Midbrain (tissue), 1 donor: ENCODE measurements at places on chromosomes 16 and 17.

DNA sequence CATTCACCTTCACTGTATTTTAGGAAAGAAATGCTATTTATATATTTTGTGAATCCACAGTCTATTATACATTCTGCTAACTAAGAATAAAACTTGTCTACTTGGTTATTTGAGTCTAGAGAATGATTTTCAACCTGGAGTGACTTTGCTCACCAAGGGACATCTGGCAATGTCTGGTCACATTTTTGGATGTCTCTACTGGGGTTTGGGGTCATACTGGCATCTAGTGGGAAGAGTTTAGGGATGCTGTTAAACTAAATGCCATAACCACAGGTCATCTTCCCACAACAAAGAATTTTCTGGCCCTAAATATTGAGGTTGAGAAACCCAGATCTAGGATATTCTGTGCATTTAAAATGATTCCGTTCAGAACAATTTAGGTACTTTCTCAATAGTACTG is 26.0 kb downstream of the KCNJ16 start:
- no peak for DNase-seq

DNA sequence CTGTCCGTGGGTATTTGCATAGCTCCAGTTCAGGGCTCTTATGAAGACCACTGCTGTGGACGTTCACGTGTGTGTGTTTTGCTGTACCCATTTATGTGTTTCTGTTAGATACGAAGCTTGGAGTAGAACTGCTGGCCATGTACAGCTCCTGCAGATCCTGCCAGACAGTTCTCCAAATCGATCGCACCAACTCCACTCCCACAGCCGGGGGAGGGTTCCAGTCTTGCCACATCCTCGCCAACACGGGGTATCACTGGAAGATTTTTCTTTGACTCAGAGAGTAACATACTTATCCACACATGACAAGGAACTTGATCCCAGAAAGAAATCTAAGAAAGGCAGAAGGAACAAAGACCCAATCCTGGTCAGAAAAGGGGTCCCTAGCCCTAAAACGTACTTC is 37.4 kb downstream of the TMEM186 start:
- no peak for DNase-seq

GRCh38 chr17:82219083-82219482 is 6.4 kb upstream of the CCDC57 start:
- DNase-seq = no peak

DNA sequence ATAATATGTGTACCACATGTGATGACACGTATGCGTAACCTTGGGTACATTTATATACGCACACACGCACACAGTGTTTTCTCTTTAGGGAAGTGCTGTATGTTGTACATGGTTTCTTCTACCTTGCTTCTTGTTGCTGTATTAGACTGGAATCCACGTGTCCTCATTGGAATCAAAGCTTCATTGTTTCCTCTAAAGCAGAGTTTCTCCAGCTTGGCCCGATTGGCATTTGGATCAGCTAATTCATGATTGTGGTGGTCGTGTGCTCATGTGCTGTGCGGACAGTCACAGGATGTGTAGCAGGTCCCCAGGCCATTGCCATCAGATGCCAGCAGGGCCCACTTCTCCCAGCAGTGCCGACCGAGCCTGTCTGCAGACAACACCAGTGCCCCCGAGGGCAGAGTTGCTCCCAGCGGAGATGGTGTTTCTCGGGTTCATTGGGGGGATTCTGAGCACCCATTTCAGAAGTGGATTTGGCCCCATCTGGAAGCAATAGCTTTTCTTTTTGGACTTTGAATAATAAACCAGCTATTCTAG is 148.4 kb downstream of the RPTOR start:
- peak; percentile 34 for DNase-seq

DNA sequence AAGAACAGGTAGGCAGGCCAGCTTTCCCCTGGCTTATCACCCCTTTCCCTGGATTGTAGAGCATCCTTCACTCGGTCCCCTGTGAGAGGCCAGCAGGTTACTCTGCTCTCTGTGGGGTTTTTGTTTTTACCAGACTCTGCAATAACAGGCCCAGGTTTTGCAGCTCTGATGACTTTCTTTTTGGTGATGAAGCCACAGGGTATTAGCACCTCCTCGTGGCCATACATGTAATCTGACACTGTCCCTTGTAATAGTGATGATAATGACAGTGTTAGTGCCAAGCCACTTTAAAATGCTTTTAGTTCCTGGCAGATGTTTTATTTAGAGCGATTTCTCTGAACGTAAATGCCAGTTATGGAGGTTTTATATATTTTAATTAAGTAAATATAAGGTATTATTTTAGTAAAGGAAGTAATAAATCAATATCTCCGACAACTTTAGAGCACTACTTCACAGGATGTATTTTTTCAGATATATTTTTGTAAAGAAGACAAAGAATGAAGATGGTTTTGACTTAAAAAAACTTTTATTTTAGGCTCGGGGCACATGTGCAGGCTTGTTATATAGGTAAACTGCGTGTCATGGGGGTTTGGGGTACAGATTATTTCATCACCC is 38.0 kb upstream of the CPHXL start:
- peak; percentile 80 for DNase-seq

GRCh38 chr17:50426472-50426782 is 409 bp downstream of the ACSF2 start:
- no peak for DNase-seq

- DNase-seq = no peak
These were observed 181.7 kb downstream of the WWOX start for GRCh38 chr16:78281115-78281514.

DNA sequence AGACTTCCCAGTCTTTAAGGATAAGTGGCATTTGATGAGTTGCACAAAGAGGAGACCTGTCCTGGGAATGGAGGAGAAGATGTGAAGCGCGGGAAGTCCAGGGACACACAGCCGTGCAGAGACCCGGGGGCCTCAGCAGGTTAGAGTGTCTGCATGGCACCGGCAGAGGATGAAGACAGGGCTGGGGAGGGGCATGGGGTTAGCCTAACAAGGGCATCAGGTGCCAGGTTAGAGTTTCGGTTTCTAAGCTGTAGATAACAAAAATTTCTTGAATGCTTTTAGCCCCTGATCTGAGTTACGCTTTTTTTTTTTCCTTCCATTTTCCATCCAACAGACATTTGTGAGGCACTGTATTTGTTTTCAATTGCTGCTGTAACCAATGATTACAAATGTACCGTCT is 594.3 kb downstream of the MAF start:
- no peak for DNase-seq

DNA sequence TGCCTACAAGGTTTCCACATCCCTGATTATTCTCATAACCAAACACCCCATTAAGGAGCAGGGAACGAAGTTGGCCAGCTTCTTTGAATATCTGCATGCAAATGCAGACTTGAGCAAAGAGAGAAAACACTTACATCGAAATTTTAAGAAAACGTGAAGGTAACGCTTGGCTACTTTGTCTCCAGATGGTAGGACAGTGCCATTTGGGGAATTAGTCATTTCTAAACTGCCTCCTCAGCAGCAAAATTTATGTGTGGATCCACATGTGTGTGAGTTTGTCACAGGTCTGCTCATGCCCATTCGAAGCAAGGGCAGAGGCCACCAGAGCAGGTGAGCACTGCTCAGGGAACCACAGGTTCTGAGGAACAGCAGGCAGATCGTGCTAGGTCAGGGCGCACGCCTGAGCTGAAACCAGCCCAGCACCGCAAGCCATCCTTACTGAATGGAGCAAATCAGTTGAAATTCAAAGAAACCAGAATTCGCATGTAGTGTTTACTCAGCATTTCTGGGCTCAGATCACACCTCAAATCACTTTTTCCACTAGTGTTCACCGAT is 80.1 kb downstream of the SOCS1 start:
- no peak for DNase-seq

DNA sequence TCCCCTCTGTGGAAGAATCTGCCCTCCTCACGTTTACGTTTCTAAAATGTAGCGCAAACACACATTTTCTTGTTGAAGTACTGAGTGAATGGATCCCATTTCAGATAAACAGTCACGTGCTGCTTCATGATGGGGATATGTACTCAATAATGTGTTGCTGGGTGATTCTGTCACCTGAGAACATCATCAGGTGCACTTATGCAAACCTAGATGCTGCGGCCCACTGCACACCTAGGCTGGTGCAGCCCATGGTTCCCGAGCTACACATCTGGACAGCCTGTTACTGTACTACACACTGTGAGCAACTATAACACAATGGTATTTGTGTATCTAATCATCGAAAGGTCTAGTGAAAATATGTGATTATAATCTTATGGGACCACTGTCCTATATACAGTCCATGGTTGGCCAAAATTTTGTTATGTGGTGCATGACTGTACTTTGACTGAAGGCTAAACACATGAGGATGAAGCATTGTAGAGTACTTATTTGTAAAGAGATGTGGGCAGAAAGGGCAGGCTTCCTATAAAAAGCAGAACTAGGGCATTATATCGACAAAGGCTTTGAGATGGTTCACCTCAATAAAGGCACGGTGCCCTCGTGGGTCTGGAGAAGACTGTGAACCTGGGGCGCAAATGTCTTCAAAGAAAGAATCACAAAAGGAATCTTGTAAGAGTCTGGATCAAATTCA is 26.3 kb downstream of the MARF1 start:
- no peak for DNase-seq

GRCh38 chr16:68070806-68071517 is 14.2 kb upstream of the NFATC3 start:
- DNase-seq = no peak
